Uterus (tissue), 4 donors: ENCODE measurements at places on chromosomes 16 and 17.
A peak's percentile ranks its signal among the peaks of the same experiment; 100 is the strongest.

GRCh38 chr17:50963139-50963538 is 97.0 kb upstream of the TOB1 start:
- DNase-seq, result no peak

- DNase-seq, result no peak
Measured at GRCh38 chr16:86609661-86610060, 31.3 kb downstream of the FOXL1 start.

DNA sequence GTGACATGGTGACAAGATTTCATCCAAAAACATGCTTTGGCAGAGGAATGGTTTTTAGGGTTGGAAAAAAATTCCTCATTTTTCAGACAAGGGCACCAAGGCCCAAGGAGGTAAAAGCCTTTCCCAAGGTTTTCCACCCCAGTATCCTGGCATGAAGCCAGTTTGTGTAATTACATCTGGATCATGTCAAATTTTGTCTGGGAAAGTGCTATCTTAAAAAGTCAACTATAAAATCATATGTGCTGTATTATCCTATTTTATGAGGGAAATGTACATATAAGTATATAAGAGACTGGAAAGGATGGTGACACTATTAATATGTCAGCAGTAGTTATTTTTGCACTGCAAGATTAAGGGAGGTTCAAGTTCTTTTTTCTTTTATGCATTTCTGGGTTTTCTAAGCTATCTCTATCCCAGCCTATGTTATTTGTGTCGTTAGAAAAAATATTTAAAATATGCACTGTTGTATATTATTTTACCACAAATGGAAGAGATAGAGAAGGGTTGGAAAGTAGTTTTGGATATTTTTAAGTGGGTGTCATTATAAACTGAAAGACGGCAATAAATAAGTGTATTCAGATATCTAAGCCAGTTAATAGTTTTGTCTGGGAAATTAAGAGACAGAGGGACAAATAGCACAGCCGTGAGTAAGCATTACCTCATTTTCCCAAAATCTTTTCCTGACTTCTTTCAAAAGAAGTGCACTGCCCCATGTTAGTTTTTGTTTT is 13.5 kb upstream of the FBXO47 start:
- peak; percentile 29 for DNase-seq

DNA sequence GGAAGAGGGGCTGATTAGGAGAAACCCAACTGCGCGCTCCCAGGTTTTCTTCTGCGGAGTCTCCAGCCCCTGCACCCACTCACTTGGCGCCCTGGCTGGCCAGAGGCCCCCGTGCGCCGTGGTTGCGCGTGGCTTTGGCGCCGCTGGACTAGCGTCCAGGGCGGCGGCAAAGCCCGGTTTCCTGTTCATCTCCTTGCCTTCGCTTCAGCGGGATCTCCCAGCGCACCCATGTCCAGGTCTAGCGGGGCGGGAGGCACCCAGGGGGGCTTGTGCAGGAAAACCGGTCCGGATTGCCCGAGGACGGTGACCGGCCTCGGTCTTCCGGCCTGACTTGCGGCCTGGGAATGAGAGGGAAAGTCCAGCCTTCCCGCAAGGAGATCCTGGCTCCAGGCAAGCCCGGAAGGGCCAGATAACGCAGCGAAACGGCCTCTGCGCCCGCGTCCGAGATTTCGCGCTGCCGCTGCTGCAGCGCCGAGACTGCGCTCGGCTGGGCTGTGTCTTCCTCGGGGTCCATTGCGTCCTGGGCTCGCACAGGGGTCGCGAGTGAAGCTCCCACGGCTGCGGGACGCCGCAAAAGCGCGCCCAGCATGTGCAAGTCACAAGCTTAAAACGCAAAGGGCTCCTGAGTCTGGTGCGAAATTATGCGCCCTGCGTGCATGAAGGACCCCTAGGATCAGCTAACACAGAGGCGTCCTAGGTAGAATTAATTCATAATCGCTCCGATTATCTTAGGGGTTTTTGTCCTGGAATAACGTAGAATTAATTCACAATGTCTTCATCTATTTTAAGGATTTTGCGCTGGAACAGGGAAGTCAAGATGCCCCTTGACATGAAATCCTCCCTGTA is 5.7 kb downstream of the FOXF1 start:
- no peak for DNase-seq

DNA sequence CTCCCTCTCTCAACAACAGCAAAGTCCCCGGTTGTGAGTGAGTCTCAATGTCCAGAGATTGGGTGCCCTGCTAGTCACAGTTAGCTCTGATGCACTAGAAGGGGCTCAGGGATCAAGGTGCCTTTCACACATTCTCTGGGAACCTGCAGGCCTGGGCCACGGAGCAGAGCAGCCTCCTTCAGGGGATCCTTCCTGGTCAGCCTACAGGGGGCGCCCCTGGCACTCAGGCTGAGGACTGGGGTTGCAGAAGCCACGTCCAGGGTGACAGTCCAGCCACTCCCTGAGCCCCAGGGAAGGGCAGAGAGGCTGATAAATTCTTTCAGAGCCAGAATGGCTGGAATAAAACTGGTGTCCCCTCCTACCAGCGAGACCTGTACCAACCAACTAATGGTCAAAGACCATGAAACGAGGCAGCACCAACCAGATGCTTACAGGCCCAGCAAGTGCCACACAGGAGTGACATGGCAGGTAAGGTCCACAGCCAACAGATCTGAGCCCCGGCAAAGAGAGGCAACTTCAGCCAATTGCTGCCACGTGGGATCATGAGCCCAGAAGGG is 43.5 kb downstream of the ST3GAL2 start:
- no peak for DNase-seq
